ENCODE measurements at places on chromosomes 11 and 22.
A peak's percentile ranks its signal among the peaks of the same experiment; 100 is the strongest.

DNA sequence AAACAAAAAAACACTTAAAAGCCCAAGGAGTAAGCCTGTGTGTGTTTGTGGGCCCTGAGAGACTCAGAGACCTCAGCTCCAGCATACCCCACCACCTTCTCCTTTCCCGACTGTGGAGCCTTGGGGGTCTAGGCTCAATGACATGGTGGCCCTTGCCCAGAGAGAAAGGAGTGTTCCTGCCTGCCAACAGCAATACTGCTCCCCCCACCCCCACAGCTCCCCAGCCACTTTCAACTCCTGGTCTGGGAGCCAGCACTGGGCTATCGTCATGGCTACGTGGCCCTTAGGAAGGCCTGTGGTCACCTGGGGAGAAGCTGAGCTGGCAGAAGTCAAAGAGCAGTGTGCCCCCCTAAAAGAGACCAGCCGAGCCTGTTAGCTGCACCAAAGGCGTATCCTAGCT, 2.6 kb downstream of the PPP1R14B start:
- DNase-seq: no peak

DNA sequence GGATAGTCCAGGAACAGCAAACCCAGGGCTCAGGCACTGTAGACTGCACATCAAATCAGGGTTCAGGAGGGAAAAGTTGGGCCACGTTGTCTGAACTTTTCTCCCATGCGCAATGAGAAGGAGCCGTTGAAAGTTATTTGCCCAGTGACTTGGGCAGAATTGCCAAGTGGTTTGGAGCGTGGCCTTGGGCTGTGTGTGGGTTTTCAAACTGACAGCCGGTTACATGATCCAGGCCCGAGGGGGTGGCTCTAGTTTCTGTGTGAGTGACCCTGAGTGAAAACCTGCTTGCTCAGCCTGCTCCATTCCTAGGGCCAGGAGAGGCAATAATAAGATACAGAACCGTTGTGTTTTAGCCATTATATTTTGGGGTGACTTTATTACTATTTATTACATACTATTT, 20.3 kb downstream of the MB start:
- no peak for DNase-seq

GRCh38 chr22:19673660-19674059, 40.6 kb upstream of the SEPTIN5 start:
- DNase-seq: no peak

DNA sequence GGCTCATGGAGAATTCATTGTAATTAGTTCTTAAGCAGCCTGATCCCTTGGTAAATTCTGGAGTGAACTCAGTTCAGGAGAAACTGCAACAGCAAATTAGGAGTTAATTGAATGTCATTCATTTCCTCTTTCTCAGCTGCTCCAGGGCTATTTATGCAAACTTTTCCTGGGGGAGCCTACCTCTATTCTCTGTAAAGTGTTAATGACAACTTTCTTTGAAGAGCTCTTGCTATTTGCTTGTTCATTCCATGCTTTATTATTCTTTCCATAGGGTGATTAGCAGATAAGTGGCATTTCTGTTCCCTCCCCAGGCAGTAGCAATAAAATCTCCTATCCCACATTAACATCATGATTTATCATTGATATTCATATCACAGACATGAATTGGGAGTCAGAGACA, 267.6 kb upstream of the DDI1 start:
- DNase-seq: no peak

- peak; percentile 96 for DNase-seq
Observed at GRCh38 chr11:12724301-12725054, 50.3 kb downstream of the TEAD1 start.

DNA sequence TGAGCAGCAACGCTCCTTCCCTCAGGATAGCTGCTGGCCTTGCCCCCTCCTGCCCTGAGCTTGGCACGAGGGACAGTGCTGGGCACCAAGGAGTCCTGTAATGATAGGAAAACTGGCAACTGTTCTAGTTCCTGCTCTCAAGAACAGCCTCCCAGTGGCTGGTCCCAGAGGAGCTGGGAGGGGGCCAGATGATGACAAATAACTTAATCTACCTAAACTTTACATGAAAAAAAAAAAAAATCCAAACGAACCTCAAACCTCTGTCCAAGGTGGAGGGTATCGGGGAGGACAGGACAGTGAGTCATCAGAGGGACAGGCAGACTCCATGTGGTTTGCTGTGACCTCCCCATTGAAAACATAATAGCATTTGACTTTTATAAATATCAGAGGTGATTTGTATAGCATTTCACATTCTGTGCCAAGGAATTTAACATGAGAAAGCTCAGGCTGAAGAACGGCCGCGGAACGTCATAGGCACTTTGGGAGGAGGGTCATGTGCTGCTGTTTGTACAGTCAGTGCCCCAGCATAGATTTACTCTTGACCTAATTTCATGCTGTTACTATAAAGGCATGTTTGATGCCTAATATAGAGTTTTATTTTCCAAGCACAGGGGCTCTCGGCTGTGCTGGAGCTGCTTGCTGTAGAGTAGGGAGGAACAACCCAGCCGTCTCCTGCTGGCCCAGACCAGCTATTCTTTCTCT, 98.2 kb upstream of the NNMT start:
- DNase-seq: no peak

DNA sequence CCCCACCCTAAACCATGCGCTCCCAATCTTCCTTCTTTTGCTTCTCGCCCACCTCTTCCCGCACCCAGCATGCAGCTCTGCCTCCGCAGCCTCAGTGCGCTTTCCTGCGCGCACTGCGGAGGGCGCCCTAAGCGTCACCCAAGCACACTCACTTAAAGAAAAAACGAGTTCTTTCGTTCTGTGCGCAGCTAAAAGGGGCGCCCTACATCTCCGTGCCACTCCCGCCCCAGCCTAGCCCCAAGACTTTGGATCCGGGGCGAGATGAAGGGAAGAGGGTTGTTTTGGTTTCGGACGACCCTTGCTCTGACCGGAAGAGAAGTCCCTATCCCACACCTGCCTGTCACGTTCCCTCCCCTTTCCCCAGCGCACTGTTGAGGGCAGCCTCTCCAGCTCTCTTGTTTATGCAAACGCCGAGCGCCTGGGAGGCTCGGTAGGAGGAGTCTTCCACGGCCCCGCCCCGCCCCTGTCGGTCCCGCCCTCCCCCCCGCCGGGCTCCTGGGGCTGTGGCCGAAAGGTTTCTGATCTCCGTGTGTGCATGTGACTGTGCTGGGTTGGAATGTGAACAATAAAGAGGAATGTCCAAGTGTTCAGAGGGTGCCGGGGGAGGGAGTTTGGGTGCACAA, 5.3 kb downstream of the VSIG2 start:
- DNase-seq: peak; percentile 49

- no peak for DNase-seq
Observed at GRCh38 chr11:126510621-126511370, 155.3 kb downstream of the ST3GAL4 start.

DNA sequence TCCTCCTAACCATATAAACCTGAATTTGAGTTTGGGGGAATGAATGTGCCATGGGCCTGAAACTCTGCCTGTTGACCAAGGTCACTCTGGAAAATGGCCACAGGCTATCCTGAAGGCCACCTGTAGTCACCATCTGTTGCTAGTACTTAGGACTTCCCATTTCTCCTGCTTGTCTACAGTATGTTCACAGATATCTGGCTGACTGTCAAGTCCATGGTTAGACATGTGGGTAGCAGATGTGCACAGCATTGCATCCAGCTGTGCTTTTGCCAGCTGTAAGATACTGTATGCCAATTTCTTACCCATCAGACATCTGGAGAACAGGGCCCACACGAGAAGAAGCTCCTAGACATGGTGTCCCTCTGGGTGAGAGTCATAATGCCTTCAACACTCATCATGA, 475.4 kb downstream of the INSC start:
- no peak for DNase-seq

- DNase-seq: no peak
Observed at GRCh38 chr22:41647771-41648170, 26.7 kb downstream of the XRCC6 start.

- DNase-seq: no peak
Observed at GRCh38 chr22:25845985-25846745, 104.2 kb downstream of the MYO18B start.

- no peak for DNase-seq
Observed at GRCh38 chr11:134846328-134847082, 434.5 kb upstream of the B3GAT1 start.

DNA sequence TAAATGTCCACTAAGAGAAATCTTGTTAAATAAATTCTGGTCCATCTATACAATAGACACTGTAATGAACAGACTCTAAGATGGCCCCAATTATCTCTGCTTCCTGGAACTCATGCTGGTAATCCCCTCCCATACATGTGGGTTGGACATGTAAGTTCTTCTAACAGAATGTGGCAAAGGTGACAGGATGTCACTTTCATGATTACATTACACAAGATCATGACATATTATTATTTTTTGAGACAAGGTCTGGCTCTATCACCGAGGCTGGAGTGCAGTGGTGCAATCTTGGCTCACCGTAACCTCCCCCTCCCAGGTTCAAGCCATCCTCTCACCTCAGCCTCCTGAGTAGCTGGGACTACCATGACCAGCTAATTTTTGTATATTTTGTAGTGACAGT, 14.6 kb upstream of the NDUFC2 start:
- DNase-seq: no peak

- no peak for DNase-seq
Observed at GRCh38 chr11:21625982-21626381, 566.9 kb upstream of the ANO5 start.

GRCh38 chr22:28027453-28028448, 108.7 kb upstream of the PITPNB start:
- DNase-seq: no peak

- no peak for DNase-seq
Observed at GRCh38 chr11:123590296-123590912, 64.0 kb downstream of the SCN3B start.

DNA sequence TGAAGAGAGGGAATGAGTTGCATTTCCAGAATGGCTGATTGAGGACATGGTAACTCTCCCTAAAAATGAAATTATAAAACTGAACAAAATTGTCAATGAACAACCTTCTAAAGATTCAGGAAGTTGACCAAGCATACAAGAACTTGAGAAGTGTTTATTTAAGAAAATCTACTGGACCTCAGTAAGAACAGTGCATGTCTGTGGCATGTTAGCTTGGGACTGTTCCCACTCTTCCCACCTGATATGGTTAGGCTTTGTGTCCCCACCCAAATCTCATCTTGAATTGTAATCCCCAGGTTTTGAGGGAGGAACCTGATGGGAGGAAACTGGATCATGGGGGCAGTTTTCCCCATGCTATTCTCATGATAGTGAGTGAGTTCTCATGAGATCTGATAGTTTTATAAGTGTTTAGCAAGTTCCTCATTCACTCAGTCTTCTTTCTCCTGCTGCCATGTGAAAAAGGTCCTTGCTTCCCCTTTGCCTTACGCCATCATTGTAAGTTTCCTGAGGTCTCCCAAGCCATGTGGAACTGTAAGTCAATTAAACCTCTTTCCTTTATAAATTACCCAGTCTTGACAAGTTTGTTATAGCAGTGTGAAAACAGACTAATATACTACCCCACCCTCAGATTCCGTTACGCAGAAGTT, 15.4 kb downstream of the MS4A13 start:
- no peak for DNase-seq

- peak; percentile 54 for DNase-seq
Observed at GRCh38 chr11:77471558-77472193, 2.2 kb downstream of the PAK1 start.

DNA sequence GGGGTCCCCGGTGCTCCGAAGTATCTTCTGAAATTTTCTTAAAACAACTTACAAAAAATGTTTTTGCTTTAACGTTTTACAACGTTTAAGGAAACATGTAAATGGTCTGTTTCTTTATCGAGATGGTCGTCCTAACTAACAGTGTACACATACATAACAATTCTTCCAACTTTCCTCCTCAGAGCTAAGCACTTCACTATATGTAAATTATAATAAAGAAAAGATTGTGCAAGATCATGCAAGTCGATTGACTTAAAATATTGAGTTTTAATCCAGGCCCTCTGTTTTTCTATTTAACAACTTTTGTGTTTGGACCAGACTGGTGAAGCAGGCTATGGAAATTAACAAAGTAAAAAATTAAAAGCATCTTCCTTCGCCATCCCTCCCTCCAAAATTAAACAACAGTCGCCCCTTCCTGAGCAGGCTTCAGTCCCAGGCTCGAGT, 4.9 kb downstream of the ALX4 start:
- DNase-seq: no peak

DNA sequence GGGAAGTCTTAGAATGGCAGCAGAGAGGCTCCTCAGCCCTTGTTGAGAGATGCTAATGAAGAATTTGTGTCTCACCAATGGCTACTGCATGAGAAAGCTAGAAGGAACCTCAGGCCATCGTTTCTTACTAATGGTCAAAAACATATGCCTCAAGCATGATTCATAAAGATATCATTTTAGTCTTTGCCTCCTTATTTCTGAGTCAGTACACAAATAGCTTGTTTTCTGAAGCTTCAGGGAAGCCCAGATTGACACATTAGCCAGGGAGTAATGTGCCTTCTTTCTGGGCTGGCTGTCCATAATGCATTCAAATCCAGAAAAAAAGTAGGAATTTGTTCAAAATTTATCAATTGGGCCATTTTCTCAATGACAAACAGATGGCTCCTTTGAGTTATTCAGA, 169.4 kb upstream of the ZBED5 start:
- no peak for DNase-seq

DNA sequence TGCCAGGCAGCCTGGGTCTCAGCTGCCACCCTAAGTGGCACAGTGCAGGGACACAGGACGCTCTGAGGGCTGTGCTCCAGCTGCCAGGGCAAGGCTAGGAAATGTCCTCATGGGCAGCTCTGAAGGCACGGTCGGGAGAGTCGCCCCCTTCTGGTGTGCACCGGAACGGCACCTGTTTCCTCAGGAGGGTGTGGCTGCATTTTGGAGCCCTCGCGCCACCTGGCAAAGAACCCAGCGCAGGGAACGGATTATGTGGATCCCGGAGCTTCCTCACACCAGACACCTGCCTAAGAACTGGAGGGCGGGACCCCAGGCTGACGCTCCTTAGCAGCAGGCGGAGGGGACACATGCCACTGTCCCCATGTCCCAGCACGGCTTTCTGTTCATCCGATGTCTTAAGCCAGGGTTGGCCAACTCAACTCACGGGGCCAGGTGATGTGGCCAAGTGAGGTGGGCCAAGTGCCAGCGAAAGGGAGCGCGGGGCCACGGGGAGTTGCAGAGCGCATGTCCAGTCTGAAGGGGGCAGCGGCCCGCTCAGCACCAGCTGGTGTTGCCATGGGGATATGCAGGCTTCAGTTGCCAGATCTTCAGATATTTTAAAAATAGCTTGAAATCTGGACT, 5.1 kb upstream of the SLC22A8 start:
- no peak for DNase-seq

GRCh38 chr11:117962826-117963225, 23.4 kb upstream of the IL10RA start:
- no peak for DNase-seq

Data from NCI-H748 treated with DMSO at 0.1 percent for 48 hours (cell line).